Stimulated activated CD4-positive, alpha-beta T cell treated with anti-CD3 and anti-CD28 coated beads, Interleukin-15, amount 100 ng/mL, for 48 hours (primary cell): ENCODE measurements at places on chromosomes 11 and 22.
A peak's percentile ranks its signal among the peaks of the same experiment; 100 is the strongest.

DNA sequence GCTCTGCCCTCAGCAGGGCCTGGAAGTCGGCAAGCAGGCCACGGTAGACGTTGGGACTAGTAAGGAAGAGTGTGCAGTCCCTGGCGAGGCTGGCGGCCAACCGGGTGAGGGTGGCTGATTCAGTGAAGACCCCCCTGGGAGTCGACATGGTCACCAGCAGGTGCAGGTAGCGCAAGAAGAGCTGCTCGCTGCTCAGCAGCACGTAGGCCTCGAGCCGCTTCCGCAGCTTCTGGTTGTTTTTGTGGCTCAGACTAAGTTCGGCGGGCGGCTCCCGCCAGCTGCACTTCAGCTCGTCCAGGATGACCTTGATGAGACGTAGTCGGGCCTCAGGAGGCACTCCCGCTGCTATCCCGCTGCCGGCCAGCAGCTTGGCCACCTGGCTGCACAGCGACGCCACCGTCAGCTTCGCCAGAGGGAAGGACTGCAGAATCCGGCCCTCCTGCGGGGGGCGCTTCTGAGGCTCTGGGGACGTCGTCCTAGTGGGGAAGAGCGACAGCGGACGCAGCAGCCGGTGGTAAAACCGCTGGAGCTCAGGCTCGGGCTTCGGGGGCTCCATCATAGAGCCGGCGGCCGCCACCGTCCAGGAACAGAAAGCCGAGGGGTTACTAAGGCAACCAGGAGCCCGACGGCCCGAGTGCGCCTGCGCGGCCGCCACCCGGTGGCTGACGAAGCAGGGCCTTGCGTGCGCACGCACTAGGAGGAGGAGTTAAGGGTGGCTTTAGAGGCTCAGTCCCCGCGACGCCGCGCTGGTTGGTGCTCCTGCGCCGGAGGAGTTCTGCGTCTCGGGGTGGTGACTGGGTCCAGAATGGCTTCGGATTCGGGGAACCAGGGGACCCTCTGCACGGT lies at the start of the genes CCDC87 and CCS:
TSS of gene CCDC87 (minus strand) at position 607 of the 846 bp plus-strand sequence. CDS start at position 559, 48 bp downstream.
TSS of gene CCS (plus strand) at position 729 of the 846 bp plus-strand sequence. CDS start at position 806, 77 bp downstream.
- peak; percentile 97 for DNase-seq

DNA sequence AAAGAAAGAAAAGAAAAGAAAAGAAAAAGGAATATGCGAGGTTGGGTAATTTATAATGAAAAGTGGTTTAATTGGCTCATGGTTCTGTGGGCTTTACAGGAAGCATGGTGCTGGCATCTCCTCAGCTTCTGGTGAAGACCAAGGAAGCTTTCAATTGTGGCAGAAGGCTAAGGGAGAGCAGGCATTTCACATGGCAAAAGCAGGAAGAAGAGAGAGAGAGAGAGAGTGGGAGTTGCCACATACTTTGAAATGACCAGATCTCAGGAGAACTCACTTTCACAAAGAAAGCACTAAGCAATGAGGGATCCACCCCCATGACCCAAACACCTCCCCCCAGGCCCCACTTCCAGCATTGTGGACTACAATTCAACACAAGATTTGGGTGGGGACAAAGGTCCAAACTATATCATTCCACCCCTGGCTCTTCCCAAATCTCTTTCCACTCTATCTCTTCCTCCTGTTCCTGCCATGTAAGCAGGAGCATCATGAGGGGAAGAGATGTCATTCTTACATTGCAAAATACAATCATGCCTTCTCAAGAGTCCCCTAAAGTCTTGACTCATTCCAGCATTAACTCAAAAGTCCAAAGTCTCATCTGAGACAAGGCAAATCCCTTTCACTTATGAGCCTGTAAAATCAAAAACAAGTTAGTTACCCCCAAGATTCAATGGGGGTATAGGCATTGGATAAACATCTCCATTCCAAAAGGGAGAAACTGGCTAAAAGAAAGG lies 38.9 kb downstream of the LINC01488 start:
- DNase-seq = no peak

- DNase-seq = no peak
These were observed 2.5 kb downstream of the RAB36 start for GRCh38 chr22:23147617-23148387.

DNA sequence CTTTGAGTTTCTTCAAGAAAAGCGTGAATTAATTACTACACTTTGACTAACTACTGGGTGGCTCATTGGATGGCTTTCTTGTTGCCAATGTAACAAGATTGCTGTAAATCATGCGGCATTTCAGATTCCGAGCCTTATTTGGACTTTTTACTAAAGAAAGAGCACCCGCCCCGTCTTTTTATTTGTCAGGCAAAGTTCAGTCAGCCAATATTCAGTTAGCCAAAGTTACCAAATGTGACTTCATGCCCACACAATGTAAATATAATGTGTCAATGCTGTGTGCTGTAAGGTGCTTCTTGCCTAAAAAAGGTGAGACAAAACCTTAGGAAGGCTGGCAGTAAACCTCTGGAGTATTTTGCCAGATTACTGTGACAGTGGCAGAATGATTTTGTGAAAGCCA lies 14.8 kb downstream of the FLI1 start:
- no peak for DNase-seq

DNA sequence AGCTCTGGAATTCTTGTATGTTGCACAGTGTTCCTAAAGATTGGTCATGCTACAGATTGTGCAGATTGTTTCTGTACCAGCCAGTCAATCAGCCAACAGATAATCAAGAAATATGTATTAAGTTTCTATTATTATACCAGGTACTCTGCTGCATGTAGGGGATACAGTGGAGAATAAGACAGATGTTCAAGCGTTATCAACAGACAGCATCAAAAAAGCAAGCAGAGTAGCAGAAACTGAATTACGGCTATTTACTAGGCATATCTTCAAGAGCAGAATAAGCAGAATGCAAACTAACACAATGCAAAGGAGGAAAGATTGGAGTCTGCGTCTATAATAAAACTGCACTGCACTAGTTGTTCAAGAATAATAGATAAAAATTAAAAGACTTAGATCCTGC lies 278.6 kb downstream of the ETS1 start:
- DNase-seq = no peak

GRCh38 chr11:72998676-72999075 lies 143.4 kb downstream of the FCHSD2 start:
- DNase-seq = no peak

DNA sequence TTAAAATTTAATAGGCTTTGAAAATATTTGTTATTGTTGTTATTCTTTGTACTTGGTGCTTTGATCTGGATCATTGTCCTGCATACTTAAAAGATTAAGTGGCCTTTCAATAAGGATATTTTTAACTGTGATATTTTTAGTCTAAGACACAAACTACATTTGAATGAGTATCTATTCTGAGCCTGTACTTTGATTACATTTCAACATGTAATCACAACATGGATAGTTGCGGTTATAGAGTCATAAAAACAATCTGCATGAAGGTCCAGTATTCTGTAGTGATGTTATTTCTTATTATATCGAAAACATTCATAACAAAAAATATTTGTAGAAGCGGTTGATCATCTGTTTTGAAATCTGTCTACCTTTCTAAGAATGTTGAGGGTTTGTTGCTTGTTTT lies 58.6 kb downstream of the HIPK3 start:
- no peak for DNase-seq

- DNase-seq = no peak
These were observed 13.1 kb upstream of the MMP1 start for GRCh38 chr11:102810950-102811660.

DNA sequence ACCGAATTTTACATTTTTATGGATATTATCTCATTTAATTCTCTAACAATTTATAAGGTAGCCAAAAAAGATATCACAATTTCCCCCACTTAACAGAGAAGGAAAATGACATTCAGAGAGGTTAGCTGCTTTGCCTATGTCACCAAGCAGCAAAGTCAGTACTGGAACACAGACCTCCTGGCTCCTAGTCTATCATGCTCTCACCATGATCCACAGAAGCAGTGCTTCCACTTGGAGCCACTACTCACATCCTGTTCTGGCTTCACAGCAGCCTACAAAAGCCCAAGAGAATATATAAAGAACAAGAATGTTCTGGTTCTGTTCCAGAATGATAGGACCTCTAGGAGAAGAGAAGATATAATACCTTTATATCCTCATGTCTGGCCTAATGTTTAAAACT lies 59.5 kb upstream of the SCUBE2 start:
- DNase-seq = no peak

GRCh38 chr11:92302770-92303169 lies 78.2 kb downstream of the FAT3 start:
- no peak for DNase-seq

- no peak for DNase-seq
These were observed 20.1 kb downstream of the RSF1 start for GRCh38 chr11:77800449-77800848.
